Naive thymus-derived CD4-positive, alpha-beta T cell (primary cell): ENCODE measurements at places on chromosomes 12 and 14. TPM values are rescaled to one million over a fixed set of nuclear protein-coding genes. Genes with fewer than 3 reads are reported as not detected.

GRCh38 chr12:49953151-49953550, 2.6 kb downstream of the AQP2 start:
- no peak overlapping the region for H3K4me3 ChIP-seq
- no peaks in the 10 kb centered on the region for H3K4me1 ChIP-seq
- no peak overlapping the region for H3K27ac ChIP-seq
- H3K36me3 ChIP-seq, result no peaks in the 10 kb centered on the region
- no peak for DNase-seq

- H3K4me1 ChIP-seq, result peaks cover 17% of the 10 kb centered on the region
- no peak overlapping the region for H3K27ac ChIP-seq
- no peak for DNase-seq
- no peak overlapping the region for H3K4me3 ChIP-seq
- H3K36me3 ChIP-seq, result no peaks in the 10 kb centered on the region
Observed at GRCh38 chr14:93032421-93032936, 83.2 kb downstream of the ITPK1 start.

GRCh38 chr14:75905147-75905904, 76.5 kb downstream of the TGFB3 start:
- H3K27ac ChIP-seq, result no peak overlapping the region
- H3K36me3 ChIP-seq, result no peaks in the 10 kb centered on the region
- H3K4me3 ChIP-seq, result no peak overlapping the region
- H3K27me3 ChIP-seq, result no peaks in the 10 kb centered on the region
- no peak for DNase-seq
- no peaks in the 10 kb centered on the region for H3K4me1 ChIP-seq

HOXC13 gene
- total RNA-seq, result not detected

MYH6 gene
- total RNA-seq, result not detected

CLEC14A gene
- total RNA-seq, result not detected

DNA sequence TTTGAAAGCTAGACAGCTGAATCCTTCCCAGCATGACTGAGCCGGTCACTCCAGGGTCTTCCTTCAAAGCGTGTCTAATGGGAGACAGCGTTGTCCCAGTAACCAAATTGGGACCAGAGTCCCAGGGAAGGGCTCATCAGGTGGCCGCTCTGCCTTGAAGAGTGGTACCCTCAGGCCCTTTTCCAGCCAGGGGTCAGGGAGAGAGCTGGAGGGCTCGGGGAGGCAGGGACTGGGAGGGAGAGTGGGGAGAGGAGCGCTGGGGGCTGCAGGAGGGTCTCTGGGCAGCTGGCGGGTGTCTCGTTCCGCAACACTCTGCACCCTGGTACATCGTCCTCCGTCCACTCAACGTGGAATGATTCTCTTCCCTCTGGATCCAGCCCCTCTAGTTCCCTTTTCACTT, 1.6 kb upstream of the RTL1 start:
- DNase-seq, result no peak
- no peak overlapping the region for H3K27ac ChIP-seq
- H3K27me3 ChIP-seq, result no peaks in the 10 kb centered on the region
- H3K4me1 ChIP-seq, result no peaks in the 10 kb centered on the region
- no peaks in the 10 kb centered on the region for H3K36me3 ChIP-seq

- no peaks in the 10 kb centered on the region for H3K27me3 ChIP-seq
- H3K4me3 ChIP-seq, result no peak overlapping the region
- H3K4me1 ChIP-seq, result no peaks in the 10 kb centered on the region
- H3K36me3 ChIP-seq, result no peaks in the 10 kb centered on the region
Observed at GRCh38 chr14:64363265-64363846, 24.8 kb upstream of the MTHFD1 start.
